ENCODE measurements at places on chromosomes 4 and X.
A peak's percentile ranks its signal among the peaks of the same experiment; 100 is the strongest.

GRCh38 chr4:8599657-8600056, 7.1 kb downstream of the CPZ start:
- DNase-seq: no peak

GRCh38 chr4:158131027-158131426, 41.8 kb downstream of the GASK1B start:
- DNase-seq: no peak

DNA sequence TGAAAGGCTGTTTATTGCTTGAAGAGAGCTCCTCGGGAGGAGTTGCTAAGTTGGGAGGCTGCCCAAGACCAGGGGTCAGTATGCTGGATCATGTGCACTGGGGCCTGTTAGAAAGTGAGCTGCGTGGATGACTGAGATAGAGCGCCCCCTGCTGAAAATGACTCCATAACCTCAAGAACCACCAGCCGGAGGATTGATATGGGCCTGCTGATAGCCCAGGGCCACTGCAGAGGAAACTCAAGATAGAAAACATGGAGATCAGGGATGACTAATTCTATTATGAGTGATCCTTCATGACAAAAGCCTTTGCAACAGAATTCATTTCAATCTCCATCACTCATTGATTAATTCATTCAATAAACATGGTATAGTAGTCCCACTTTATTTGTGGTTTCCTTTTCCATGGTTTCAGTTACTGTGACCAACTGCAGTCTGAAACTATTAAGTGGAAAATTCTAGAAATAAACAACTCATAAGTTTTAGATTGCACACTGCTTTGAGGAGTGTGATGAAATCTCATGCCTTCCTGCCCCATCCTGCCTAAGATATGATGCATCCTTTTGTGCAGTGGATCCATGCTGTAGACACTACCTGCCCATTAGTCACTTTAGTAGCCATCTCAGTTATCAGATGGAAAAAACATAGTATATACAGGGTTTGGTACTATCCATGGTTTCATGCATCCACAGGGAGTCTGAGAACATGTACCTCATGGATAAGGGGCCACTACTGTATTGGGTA, 126.7 kb upstream of the MBNL3 start:
- peak; percentile 53 for DNase-seq

GRCh38 chr4:26765515-26765914, 95.1 kb upstream of the STIM2 start:
- no peak for DNase-seq

DNA sequence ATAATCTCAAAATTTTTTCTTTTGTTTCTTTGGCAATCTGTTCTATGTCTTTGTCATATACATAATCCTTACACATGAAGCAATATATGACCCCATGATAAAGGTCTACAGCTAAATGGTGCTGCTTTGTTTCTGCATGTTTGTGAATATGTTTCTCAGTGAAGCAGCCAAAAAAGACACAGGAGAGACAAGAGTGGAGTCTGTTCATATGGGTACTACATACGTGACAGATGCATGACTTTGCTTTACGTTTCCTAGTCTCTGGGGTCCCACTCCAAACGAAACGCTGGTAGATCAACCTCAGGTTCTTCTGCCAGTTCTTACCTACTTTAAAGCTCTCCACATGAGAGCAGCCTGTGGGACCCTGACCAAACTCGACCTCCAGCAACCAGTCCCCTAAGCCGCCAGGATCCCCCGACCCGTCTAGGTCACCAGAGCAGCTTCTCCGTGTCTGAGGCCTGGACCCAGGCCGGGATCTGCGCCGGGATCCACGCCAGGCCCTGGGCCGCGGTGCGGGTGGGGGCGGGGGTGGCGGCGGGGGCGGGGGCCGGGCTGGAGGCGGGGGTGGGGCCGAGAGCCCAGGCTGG, 1.5 kb downstream of the USP51 start:
- no peak for DNase-seq

DNA sequence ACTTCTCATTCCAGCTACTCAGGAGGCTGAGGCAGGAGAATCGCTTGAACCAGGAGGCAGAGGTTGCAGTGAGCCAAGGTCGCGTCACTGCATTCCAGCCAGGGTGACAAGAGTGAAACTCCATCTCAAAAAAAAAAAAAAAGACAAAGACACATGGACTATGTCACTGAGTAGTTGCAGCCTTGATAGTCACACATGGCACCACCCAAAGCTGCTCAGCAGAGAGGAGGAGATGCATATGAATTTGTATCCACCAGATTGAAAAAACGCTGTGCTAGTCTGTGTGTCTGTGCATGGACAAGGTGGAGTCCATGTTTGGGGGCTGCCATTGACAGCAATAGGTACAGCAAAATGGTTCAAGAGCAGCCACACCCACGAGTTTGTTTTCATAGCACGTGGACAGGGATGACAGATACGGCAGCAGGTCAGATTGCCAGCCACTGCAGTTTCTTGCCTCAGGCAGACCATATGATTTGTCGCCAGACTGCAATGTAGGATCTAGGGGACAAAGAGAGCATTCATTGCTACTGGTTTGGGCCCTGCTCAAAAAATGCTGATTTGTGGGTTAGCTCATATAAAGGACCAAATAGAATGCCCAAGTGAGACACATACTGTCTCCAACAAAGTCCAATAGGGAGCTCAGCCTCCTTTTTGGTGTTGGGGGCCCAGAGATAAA, 89.9 kb downstream of the CEP135 start:
- DNase-seq: no peak

DNA sequence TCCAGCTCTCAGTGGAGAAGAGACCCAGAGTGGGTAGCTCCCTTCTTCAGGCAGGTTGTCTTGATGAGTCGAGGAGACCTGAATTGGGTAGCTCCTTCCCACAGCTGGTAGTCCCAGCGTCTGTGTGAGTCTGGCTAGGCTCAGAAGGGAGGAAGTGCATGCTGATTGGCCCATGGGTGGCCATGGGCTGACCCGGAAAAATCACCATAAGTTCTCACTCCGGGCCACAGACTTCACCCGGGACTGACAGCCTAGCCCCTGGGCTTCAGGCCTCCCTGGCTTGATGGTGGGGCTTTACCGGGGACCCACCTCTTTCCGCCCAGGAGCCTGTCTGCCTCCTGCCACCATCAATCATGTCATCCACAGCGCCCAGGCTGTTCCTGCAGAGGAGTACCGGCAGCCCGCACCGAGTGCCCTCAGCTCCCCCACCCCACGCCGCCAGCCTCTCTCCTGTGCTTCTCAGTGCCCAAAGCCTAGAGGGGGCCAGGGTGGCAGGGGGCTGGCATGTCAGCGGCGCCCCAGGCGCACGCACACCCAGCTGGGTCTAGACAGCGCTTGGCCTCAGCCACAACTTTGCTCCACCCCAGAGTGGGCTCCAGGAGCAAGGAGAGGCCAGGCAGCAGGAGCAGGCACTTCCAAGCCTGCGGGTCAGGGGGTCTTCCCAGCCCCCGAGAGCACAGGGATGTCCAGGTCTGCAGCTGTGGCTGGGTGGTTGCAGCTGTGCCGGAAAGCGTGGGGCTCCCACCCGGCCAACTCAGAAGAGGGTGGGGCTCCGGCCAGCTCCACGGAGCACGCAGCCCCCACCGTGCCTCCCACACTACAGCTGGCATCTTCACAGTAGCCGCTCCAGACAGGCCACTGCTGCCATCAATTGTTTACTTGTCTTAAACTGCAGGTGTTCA, 16.1 kb upstream of the SAT1 start:
- DNase-seq: no peak

GRCh38 chrX:39855748-39856129, 242.0 kb downstream of the BCOR start:
- DNase-seq: no peak

DNA sequence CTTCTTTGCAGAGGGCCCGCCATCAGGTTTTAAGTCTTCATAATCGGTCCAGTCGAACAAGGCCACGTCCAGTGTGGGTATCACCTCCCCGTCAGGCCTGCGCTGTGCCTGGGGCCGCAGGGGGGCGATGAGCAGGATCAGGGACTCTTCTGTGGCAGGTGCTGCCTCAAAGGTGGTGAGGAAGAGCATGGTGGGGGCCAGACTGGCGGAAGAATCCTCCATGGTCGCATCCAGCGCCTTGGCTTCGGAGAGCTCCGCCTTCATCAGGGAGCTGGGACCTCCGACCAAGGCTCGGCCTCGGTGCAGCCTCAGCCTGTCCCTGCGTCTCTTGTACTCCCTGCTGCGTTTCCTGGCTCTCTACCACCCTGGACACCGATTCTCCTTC, 17.5 kb downstream of the FAM9A start:
- DNase-seq: no peak

DNA sequence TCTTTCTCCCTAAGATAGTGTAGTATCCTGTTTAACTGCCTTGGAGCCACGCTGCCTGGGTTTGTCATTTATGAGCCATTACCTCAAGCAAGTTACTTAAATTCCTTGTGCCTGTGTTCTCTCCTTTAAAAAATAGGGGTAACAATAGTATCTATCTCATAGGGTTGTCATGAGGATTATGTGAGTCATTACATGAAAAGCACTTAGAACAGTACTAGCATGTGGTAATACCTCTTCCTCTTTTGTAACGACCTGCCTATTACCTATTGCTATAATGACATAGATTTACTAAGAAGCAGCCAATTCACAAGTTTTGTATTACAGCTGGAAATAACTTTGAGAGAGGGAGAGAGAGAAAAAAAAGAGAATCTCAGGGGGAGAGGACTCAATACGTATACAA, 834.7 kb downstream of the RAPGEF2 start:
- no peak for DNase-seq

DNA sequence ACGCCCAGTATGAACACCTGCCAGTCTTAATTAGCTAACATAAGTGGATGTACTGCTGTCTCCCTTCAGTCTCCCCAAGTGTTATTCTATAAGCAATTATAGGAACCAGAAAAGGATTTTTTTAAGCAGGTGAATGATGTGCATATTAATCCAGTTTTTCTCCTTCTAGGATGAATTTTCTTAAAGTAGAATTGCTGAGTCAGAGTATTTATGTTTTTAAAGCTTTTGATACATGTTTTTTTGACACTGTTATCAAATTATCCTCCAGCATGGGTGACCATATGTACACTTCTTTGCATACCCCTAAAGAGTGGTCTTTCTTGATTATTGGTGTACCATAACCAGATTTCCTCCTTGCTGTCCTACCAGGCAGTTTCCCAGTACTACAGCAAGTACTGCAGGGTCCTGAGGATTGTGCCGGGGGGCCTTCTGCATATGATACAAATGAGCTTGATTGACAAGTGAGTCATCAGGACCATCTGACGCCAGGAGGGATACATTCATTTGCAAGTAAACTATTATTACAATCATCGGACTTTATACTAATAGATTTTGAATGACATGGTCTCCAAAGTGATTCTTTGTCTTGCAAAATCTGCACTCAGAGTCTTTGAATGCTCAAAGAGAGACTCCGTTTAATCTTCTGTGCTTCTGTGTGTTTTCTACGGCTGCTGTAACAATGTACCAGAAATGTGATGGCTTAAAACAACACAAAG, 10.7 kb upstream of the PCYT1B start:
- no peak for DNase-seq

DNA sequence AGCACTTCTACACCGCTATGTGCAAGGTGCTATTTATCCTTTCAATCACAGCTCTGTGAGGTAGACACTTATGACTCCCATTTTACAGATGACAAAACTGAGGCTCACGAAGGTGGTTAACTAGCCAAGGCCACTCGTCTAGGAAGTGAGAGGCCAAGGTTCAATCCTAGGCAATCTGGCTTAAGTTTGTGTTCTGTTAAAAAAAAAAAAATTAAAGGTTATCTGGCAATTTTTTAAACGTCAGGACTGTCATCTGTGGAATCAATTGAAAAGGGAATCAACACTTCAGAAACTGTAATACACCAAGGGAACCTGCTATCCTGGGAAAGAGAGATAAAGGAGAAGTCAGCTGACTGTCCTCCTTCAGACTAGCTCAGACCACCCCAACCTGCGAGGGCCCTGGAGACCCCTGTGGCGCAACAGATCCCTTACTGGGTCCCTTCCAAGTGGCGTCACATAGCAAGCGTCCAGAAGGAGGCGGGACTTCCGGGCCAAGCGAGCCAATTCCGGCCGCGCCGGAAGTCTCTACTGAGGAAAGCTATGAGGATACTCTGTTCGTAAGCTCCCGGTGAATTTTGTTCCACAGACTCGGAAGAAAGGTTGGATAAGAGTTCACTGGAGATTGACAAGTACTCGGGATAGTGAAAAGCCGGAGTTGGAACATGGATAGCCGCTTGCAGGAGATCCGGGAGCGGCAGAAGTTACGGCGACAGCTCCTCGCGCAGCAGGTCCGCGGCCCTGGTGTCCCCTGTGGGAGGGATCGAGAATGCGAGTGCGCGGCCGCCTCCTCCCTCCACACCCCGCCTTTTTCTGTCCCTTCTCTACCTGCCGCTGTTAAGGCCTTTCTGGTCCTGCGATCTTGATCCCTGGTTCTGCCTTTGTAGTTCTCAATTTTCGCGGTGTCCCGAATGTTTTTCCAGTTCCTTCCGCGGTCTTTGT, at the start of gene METTL14:
Gene METTL14 (plus strand): TSS at position 520 of the 939 bp plus-strand sequence. CDS start 143 bp downstream, at position 663.
- peak; percentile 96 for DNase-seq

GRCh38 chr4:38574559-38575333, 89.3 kb upstream of the KLF3 start:
- no peak for DNase-seq

GRCh38 chr4:146485968-146486367, 35.8 kb downstream of the SLC10A7 start:
- DNase-seq: no peak

DNA sequence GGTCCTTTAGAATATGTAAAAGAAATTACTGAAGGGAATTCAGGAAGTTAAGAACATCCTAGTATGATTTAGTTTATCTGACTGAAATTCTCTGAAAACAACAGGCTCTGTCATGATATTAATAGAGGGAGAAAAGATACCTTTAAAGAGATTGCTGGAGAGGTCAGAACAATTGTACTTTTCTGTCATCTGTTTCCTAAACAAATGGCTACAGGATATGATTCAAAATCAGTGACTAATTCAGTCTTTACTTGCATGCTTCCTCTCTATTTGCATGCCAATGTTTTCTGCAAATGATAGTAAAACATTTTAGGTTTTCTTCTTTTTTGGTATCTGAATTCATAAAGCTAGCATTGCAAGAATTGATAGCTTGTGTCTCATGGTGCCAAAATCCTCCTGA, 616.7 kb upstream of the PCDH7 start:
- no peak for DNase-seq

GRCh38 chrX:34879886-34880285, 62.7 kb upstream of the FAM47B start:
- DNase-seq: no peak

DNA sequence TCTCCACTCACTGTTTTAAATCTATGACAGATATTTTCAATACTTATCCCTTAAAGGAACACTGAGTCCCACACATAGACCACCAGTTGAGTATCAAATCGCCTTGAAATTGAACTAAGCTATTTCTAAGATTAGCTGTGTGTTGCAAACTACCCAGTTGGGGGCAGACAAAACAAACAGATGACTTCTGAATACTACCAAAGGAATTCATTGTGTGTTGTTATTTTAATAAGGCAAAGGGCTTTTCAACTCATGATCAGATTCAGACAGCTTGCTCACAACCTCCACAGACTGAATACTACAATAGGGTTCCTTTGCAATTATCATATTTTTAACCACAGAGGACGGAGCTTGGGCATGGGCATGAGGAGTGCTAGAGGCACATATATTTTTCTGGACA, 283.0 kb upstream of the GPC4 start:
- peak; percentile 13 for DNase-seq

- no peak for DNase-seq
Observed at GRCh38 chrX:10781847-10782530, 161.6 kb upstream of the MID1 start.

GRCh38 chr4:124590480-124590879, 122.1 kb downstream of the ANKRD50 start:
- no peak for DNase-seq

Data from testis (tissue), 5 donors.